ENCODE measurements at places on chromosomes 7 and 10. TPM values are rescaled to one million over a fixed set of nuclear protein-coding genes. Genes with fewer than 3 reads are reported as not detected.
A peak's percentile ranks its signal among the peaks of the same experiment; 100 is the strongest.

DNA sequence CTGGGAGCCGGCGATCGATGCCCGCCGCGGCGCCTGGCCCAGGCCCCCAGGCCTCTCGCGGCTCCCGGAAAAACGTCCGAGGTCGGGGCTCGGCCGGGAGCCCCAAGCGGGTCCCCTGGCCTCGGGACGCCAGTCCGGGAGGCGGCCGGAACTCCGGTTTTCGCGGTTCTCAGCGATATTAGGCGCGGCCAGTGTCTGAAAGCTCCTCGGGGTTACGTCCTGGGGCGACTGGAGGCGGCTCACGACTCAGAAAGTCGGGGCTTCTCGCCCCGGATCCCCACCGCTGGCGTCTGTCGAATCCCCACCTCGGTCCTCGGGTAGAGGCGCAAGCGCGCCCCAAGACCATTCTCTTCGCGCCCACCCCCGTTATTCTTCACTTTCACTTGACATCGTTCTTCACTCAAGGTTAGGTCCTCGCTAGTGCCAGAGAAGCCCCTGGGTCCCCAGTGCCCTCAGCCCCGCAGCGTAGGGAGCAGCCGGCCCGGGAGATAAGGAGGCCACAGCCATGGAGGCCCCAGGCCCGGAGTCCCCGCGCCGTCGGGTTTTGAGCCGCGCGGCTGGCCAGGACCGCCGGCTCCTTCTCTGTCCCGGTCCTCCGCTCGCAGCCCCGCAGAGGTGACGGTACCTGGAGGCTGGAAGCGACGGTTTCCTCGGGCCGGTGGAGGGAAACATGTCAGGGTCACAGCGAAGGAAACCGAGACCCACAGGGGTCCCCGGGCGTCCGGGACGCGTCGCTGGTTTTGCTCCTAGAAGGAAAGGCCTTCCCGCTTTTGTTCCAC is 35.2 kb upstream of the EBLN1 start:
- no peak for DNase-seq

Gene FLNC
- 43.7 TPM for polyA plus RNA-seq

Gene SPACDR
- 0.93 TPM for polyA plus RNA-seq

- DNase-seq: peak; percentile 54
Observed at GRCh38 chr10:58414270-58415041, 29.2 kb downstream of the TFAM start.

GRCh38 chr7:157268540-157268939 is 68.3 kb upstream of the DNAJB6 start:
- no peak for DNase-seq
